Thoracic aorta (tissue), 2 donors: ENCODE measurements at places on chromosomes 1 and 21.
A peak's percentile ranks its signal among the peaks of the same experiment; 100 is the strongest.

DNA sequence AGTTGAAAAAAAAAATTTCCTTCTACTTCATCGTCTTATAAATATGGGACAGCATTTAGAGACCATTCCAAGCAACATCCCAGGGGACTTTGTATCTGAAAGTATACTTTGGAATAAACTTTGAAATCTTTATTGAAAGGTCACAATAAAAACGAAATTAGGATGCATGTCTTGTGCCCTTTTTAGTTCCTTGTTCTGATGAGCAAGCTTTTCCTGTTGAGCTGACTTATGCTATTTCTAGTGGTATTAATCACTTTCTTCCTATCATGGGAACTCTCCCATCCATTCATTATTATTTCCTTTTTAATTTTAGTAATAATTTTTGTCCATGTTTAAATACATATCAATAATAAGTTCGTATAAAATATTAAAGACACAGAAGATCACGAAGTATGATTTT lies 4.0 kb upstream of the GBP2 start:
- peak overlapping the region; percentile 67 for H3K4me3 ChIP-seq
- H3K4me1 ChIP-seq = peaks cover 26% of the 10 kb centered on the region
- H3K27ac ChIP-seq = no peak overlapping the region
- H3K36me3 ChIP-seq = no peaks in the 10 kb centered on the region
- no peaks in the 10 kb centered on the region for H3K27me3 ChIP-seq

DNA sequence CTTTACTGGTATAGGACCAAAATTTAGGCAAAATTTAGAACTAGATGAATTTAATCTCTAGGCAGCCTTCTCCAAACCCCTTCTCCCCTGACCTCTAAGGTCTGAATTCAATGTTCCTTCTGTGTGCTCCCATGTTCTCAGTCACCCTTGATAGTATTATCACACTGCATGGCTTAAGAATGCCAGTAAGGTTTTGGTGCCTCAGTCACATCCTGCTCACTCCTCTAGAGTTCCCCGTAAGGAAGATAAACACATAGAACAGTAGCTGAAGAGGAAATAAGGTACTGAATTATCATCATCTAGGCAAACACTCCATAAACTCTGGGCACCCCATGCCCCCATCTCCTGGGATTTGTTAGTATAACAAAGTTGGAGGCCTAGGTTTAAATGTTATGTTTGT lies 18.2 kb downstream of the PRRX1 start:
- no peak for DNase-seq
- no peak overlapping the region for H3K4me3 ChIP-seq
- H3K27me3 ChIP-seq = no peaks in the 10 kb centered on the region
- H3K27ac ChIP-seq = peak overlapping the region; percentile 33
- H3K4me1 ChIP-seq = peaks cover 4% of the 10 kb centered on the region
- H3K36me3 ChIP-seq = no peaks in the 10 kb centered on the region

- H3K4me1 ChIP-seq = peaks cover 22% of the 10 kb centered on the region
- H3K27me3 ChIP-seq = no peaks in the 10 kb centered on the region
- peaks cover 44% of the 10 kb centered on the region for H3K36me3 ChIP-seq
Measured at GRCh38 chr1:204455063-204455830, 39.4 kb downstream of the PIK3C2B start.

DNA sequence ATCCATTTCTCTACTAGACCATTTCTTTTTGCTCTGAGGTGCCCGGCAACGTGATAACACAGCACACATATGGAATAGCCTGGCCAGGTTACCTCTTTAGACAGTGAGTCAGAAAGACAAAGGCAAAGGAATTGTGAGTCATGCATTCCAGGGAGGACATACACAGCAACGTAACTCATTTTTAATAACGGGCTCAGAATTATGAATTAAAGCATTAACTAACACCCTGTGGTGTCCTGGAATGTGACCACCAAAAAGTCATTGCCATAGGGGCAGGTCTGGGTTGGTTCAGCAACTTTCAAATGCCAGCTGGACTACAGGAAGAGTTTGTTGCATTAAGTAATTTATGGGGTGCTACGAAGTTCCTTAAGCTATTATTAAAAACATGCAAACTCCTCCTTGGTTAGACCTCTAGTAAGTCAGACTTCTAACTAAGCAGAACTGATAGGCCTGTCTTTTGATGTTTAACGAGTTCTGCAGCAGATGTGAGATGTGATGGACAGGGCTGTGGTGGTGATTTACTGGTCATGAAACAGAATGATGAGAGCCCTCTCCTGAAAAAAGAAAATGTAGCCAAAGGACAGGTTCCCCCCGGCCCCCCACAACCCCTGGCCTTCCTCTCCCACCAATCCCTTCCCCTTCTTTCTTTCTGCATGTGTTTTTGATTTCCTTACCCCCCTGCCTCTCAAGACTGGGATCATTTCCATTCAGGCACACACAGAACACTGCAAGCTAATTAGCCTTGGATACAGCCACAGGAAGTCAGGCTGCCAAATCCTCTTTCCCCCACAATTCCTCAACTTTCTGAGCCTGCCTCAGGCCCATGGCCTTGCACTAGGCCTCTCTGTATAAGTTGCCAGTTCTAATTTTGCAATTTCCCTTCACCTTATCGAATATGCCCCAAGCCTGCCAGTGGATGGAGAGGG lies 88.9 kb upstream of the HAO2 start:
- no peak overlapping the region for H3K4me3 ChIP-seq
- H3K36me3 ChIP-seq = no peaks in the 10 kb centered on the region
- H3K27me3 ChIP-seq = no peaks in the 10 kb centered on the region
- no peaks in the 10 kb centered on the region for H3K4me1 ChIP-seq

DNA sequence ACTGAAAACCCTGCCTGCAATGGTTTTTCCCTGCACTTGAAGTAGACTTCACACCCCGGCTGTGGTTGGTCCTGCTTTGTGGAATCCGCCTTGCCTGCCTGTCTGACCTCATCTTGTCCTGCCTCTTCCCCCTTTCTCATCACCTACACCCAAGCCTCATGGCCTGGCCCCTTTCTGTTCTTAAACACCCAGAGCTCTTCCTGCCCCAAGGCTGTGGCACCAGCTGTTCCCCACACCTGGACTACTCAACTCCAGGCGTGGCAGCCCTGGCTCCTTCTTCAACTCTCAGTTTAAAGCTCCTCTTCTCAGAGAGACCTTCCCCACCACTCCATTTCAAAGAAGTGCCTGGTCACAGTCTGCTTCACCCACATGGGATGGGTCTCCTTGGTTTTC lies 27.0 kb downstream of the KIAA1614 start:
- H3K27ac ChIP-seq = no peak overlapping the region
- H3K27me3 ChIP-seq = no peaks in the 10 kb centered on the region
- no peak overlapping the region for H3K4me3 ChIP-seq
- DNase-seq = no peak
- H3K36me3 ChIP-seq = peaks cover 22% of the 10 kb centered on the region

GRCh38 chr1:184298440-184299405 lies 88.1 kb upstream of the C1orf21 start:
- H3K4me3 ChIP-seq = no peak overlapping the region
- H3K27me3 ChIP-seq = no peaks in the 10 kb centered on the region
- DNase-seq = no peak
- peaks cover 9% of the 10 kb centered on the region for H3K4me1 ChIP-seq

DNA sequence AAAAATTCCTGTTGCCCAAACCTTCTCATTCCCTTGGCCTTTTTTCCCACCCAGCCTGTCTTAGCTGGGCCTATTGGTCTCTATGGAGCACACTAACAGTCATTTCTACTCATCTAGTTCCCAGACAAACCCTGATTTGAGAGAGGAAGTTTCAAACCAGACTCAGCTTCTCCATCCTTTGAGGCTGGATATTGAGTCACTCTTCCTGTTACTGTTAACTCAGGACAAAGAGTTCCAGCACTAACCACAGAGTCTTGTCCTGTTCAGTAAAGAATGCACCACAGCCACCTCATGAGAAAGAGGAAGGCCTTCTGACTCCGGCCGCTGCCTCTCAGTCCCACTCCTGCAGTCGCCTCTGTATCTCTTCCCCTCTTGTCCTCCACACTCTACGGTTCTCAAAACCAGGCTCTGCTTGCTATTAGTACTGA lies 137.8 kb downstream of the PTPRC start:
- no peaks in the 10 kb centered on the region for H3K27me3 ChIP-seq
- DNase-seq = no peak

GRCh38 chr1:52182874-52183400 lies 41.0 kb downstream of the ZFYVE9 start:
- H3K4me1 ChIP-seq = peaks cover 11% of the 10 kb centered on the region
- H3K27ac ChIP-seq = no peak overlapping the region
- no peaks in the 10 kb centered on the region for H3K27me3 ChIP-seq
- H3K36me3 ChIP-seq = no peaks in the 10 kb centered on the region

DNA sequence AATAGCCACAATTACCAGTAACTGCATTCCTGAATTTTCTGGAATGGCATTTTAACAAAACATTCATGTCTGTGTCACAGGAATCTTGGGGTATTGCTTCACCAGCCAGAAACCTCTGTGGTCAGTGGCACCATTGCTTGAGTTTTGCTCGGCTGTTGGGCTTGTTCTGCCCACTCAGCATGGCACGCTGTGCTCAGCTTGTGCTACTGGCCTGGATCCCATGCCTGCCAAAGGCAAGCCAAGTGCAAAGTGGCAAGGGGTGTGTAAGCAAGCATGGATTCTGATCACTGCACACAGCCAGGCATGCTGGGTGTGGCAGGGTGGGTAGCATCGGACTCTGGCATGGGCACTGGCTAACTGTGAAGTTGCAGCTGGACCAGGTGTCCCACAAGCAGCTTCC lies 1150.9 kb downstream of the MRPL39 start:
- H3K4me3 ChIP-seq = no peak overlapping the region
- H3K27ac ChIP-seq = no peak overlapping the region
- H3K4me1 ChIP-seq = no peaks in the 10 kb centered on the region
- H3K27me3 ChIP-seq = no peaks in the 10 kb centered on the region
- no peak for DNase-seq

DNA sequence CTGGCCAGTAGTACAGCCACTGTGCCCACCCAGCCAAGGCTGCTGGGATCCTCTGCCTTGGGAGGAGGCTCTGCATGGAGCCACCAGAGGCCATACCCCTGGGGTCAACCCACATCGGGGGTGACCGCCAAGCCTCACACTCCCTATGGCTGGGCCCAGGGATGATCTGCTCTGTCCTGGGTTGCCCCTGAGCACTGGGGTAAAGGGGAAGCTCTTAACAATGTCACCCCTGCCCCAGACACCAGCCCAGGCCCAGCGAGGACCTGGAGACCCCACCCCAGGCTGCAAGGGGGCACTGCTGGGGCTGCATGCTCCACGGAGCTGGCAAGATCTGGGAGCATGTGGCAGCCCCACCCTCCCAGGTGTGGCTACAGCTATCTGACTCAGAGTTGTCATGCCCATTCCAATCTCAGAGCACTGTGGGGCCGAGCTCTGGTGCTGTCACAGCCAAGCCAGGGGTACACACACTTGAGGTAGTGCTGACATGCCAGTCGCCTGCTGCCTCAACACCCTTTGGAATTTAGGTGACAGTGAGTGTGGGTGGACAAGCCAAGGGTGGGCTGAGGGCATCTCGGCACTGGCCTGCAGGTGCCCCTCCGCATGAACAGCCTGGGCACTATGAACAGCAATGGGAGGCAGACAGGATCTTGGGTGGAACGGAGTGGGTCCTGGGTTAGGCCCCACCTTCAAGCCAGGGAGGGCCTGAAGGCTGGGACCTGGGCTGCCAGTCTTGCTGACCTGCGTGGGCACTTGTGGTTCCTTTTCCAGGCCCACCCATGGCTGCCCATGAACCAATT lies 427.7 kb downstream of the LRRIQ3 start:
- H3K36me3 ChIP-seq = no peaks in the 10 kb centered on the region
- no peaks in the 10 kb centered on the region for H3K27me3 ChIP-seq
- no peak overlapping the region for H3K4me3 ChIP-seq
- no peak for DNase-seq

DNA sequence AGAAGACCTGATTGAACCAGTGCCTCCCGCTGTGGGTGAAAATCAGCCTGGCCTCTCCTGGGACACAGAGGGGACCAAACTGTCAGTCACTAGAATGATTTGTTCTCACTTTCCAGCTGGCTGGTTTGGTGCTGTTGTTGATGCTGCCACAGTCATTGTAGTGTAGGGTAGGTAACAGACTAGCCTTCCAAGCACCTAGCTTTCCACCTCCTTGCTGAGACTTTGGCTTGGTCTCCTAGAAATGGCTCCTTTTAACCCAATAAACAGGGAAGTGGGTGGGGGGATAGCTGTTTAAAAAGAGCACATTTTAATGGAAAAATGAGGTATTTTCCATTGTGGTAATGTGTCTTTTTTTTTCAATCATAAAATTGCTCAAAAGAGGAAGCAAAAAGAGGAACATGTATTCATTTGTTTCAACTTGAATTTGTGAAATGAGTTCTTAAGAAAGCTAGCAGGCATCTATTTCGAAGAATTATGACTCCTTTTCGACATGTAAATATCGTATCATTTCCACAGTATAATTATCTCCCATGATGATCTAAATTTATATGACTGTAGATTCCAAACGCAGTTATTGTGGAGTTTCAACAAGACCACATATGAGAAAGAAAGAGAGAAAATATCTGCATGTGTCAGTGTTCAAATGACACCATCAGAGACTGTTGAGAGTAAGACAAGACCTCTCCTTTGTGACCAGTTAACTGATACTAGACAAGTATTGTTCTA lies 190.1 kb downstream of the HLX start:
- no peaks in the 10 kb centered on the region for H3K4me1 ChIP-seq
- H3K27me3 ChIP-seq = no peaks in the 10 kb centered on the region
- no peak overlapping the region for H3K4me3 ChIP-seq
- no peak for DNase-seq

GRCh38 chr21:45021428-45022347 lies 52.7 kb upstream of the ADARB1 start:
- DNase-seq = no peak
- no peak overlapping the region for H3K4me3 ChIP-seq
- H3K4me1 ChIP-seq = peaks cover 45% of the 10 kb centered on the region
- no peaks in the 10 kb centered on the region for H3K27me3 ChIP-seq
- no peaks in the 10 kb centered on the region for H3K36me3 ChIP-seq
- peak overlapping the region; percentile 28 for H3K27ac ChIP-seq

DNA sequence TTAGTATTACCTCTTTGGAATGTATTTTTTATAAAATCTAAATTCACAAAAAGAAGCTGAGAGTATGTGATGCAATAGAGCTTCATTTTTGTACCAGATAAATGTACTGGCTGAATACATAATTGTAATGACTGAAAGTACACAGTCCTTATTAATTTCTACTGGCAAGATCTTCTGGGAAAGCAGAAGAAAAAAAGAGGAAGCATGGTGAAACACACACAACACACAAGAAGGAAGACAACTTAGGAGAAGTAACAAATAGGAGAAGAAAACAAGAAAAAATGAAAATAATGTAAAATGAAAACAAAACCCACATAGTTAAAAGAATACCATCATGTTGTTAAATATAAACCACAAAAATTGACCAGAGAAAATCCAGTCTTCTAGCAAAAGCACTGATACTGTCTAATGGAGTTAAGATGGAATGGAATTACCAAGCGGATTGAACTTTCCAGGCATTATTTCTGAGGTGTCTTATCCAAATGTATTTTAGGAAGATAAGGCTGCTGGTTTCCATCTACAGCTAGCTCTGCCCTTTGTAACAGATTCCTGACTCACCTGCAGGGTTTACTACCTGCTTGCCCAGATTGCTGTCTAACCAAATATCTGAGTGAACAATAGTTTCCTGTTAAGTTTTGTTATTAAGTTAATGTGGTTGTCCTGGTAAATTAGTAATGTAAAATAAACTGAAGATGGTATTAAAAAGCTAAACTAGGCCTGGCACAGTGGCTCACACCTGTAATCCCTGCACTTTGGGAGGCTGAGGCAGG lies 4.5 kb upstream of the COP1 start:
- no peak for DNase-seq
- H3K36me3 ChIP-seq = no peaks in the 10 kb centered on the region
- peaks cover 6% of the 10 kb centered on the region for H3K4me1 ChIP-seq
- no peak overlapping the region for H3K4me3 ChIP-seq

GRCh38 chr1:119711804-119712341 lies at the start of gene PHGDH:
PHGDH (plus strand) TSS chr1:119711934; CDS start chr1:119712023, 89 bp downstream.
- peaks cover 9% of the 10 kb centered on the region for H3K4me1 ChIP-seq
- peak; percentile 13 for DNase-seq
- peak within 1 kb of the TSS; percentile 74 for H3K4me3 ChIP-seq
- H3K36me3 ChIP-seq = no peaks in the 10 kb centered on the region
- H3K27me3 ChIP-seq = no peaks in the 10 kb centered on the region
